ENCODE measurements at places on chromosomes 6 and 20.
A peak's percentile ranks its signal among the peaks of the same experiment; 100 is the strongest.

DNA sequence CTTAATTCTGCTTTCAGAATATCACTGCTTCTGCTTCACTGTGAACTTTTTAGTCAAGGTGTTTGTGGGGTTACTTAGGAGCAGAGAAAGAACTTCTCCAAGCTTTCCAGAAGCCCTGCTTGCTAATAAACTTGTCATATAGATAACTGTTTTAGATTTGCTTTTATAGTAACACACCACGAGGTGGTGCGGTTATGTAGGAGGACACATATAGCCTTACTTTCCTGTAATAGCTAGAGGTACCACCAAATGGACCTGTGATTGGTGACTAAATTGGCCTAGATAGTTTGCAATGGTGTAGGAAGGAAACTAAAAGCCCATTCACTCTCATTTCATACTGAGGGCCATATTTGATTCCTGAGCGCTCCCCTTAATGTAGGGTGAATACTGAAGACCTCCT lies 52.3 kb upstream of the BCLAF1 start:
- no peak for DNase-seq

GRCh38 chr6:159157431-159157830 lies 11.8 kb upstream of the FNDC1 start:
- DNase-seq: no peak

GRCh38 chr6:31620586-31621319 lies at the start of gene PRRC2A:
Gene PRRC2A (plus strand): TSS chr6:31620715. CDS start chr6:31622790, 2,075 bp downstream.
- DNase-seq: no peak

GRCh38 chr6:7905416-7905815 lies 5.2 kb downstream of the TXNDC5 start:
- no peak for DNase-seq

DNA sequence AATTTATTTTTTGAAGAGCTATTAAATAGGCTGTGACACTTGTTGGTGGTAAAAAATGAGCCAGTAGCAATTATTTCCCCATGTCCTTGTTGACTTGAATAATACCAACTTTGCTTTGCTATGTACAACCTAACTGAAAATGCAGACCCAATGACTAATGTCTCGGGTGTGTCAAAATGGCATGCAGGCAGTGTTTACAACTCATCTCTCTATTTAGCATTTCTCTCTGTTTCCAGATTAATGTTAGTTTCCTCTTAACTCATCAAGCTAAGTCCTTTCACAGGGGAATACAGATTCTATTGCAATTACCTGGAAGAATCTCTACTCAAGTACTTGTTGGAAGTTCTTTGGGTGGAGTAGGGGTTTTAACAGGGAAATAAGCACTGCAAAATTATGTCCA lies 504.4 kb downstream of the BCKDHB start:
- no peak for DNase-seq

GRCh38 chr6:135183002-135183531 lies 2.0 kb downstream of the MYB start:
- DNase-seq: no peak

DNA sequence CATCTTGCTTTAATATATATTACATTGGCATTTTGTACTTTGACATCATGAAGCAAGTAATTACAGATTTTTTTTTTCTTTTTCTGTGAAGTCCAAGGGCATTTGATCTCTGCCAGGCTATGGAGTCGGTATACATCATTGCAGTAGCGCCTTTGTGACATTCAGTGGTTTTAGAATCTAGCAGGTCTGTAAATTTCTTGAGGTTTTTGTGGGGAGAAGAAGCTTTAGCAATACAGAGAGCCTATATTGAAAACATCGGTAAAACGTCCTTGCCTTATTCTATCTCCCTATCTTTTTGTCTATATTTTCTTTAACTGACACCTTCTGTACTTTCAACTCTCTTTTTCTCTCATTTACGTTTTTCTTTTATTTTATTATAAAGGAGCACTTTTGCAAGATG lies 47.2 kb downstream of the DUSP22 start:
- no peak for DNase-seq

DNA sequence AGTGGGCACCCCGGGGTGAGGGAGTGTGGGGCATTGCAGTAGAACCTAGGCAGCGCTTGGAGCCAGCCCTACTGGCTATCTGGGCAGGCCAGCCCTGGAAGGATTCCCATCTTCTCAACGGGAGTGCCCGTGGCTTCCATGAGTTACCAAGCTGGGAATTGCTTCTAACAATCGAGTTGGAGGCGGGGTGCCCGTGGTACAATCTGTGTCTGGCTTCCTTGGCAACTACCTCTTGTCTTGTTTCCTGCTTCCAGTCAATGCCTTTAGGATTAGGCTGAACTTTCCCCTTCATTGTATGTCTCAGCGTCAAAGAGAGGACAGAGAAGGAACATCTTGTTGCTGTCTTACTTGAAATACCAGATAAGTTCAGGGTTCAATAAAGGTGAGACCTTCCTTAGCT lies 33.3 kb downstream of the PPP1R14C start:
- no peak for DNase-seq

DNA sequence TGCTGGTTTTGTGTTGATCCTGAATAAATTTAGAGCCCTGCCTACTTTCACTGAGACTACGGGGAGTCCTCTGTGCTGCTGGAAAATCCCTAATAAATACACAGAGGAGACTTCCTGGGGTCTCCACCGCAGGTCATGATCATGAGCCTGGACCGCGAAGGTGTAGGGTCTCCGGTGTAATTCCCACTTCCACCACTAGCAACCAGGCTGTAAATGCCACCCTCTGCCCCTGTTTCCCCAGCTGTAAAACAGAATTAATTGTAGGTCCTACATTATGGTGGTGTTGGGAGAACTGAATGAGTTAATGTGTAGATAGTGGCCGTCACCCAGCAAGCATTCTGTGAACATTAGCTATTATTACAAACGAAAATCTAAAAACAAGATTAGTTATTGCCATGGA lies 191.6 kb upstream of the THBS2 start:
- no peak for DNase-seq

DNA sequence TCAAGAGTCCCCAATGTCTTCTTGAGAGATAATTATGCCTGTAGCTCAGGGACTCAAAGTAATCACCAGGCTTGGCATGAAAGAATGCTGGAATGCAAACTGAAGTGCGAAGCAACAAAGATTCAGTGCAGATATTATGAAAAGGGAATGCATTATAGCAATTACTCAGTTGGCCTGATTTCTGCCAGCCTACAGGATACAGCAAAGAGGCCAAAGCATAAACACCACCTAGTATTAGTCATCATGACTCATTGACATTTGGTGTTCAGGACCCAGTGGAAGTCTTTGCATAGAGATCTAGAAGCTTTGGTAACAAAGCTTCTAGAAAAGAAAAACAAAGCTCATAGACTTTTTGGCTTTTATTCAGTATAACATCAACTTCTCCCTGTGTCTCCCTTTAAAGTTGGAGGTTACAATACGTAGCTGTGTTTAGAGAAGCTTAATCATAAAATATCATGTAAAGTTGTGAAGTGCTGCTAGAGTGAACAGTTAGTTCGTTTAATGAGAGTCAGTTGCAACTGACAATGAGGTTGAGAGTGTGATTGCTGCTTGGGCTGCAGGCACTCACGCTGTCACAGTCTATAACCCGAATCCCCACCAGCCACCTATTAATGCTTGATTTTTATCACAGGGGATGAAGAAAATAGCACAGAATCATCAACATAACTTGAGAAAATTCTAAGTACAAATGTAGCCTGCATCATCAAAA lies 932.7 kb downstream of the TFAP2A start:
- DNase-seq: no peak

GRCh38 chr6:53517021-53517420 lies 27.9 kb downstream of the GCLC start:
- DNase-seq: no peak

GRCh38 chr6:26269531-26270485 lies 95.2 kb upstream of the BTN3A2 start:
- no peak for DNase-seq

GRCh38 chr6:105194591-105194990 lies 14.8 kb upstream of the POPDC3 start:
- no peak for DNase-seq

DNA sequence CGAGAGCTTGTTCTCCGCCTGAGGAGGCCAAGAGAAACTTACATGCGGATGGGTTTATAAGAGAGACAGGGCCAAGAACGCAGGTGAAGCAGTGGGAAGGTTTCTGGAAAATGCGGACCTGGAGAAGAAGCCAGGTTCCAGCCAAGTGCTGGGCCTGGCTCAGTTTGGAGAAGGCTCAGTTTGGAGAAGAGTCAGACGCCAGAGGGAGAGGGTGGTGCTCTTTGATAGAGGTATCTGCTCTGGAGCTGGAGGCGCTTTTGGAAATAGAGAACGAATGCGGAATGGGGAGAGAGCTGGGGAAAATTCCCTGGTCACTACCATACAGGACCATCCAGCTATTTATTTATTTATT lies 753 bp downstream of the RSPH9 start:
- no peak for DNase-seq

GRCh38 chr6:44021589-44022295 lies 105.5 kb downstream of the MRPL14 start:
- no peak for DNase-seq

- DNase-seq: no peak
Observed at GRCh38 chr6:113597231-113597583, 259.9 kb upstream of the MARCKS start.

DNA sequence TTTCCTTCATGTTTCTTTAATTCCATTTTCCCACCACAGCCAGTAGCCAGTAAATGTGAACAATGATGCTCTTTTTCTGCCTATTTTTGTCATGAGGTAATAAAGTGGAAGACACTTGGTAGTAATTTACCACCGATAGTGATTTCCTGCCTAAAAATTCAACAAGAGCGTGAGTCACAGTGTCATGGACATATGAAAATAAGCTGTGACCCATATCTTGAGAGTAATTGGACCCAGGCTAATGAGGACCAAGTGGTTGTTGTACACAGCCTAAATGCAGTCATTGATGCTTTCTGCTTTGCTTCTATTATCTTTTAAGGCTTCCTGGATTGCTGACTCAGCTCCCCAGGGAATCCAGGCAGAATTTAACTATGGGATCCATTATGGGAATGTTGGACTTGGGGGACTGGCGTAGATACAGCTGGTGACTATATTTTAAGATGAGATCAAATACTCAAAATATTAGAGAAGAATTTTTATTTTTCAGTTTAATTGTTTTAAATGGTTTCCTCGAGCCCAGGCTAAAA lies 265.9 kb upstream of the FERMT1 start:
- DNase-seq: no peak

DNA sequence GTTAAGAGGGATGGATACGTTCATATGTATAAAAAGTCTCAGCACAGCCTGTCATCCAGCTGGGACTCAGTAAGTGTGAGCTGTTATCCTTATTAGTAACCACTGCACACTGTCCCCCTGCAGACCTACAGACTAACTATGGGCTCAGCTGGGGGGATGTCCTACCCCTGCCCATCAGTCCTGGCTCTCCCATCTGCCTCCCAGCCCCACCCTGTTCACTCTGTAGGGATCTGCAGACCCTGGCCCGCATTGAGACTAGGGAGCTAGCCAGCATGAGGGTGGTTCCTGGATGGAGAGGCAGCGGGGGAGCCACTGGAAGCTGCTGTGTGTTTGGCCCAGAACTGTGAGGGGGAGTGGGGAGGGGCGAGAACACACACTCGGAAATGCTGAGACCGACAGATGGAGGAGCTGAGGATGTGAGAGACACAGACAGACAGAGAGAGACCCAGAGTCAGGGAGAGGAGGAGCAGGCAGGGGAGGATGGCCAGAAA lies 17.1 kb downstream of the XKR7 start:
- DNase-seq: peak; percentile 13

DNA sequence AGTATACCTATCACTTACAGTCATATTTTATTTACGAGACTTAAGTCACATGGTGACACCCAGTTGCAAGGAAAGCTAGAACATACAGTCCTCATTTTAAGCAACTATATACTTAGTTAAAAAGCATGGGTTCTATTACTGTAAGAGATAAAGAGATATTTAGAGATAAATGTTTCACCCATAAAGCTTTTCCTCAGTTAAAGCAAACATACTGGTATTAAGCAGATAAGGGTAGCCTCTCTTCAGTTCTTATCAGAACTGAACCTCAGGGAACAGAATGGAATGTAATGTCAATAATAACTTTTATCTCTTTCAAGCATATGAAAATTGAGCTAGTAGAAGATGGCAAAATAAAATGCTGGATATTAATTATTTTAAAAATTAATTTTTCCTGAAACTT lies 9.9 kb upstream of the ASCC3 start:
- no peak for DNase-seq

- DNase-seq: no peak
Observed at GRCh38 chr6:163098827-163099479, 315.6 kb upstream of the QKI start.

GRCh38 chr6:15444881-15445280 lies 199.0 kb downstream of the JARID2 start:
- DNase-seq: no peak

- no peak for DNase-seq
Observed at GRCh38 chr6:134849920-134850447, 99.9 kb downstream of the ALDH8A1 start.

DNA sequence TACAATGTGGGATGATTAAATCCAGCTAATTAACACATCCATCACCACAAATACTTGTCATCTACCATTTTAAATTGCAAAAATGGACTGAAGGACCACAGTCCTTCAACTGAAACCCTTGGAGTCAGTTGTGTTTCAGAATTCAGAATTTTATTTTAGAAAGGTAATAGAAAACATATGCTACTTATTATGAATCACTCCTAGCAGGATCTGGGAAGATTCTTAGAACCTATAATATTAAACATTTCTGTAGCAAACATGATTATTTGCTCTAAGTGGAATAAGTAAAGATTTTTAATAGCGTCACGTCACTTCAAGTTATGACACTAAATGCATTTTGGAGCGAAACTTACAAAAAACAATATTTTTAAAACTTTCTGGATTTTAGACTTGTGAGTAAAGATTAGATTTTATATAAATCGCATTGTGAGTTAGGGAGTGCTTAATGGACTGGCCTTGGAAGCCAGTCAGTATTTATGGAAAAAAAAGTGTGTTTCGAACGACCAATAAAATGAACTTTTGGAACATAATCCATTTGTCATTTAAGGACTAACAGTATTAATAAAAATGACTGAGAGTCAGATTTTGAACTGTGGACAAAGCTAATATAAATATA lies 71.8 kb upstream of the PHACTR2 start:
- DNase-seq: no peak

- DNase-seq: no peak
Observed at GRCh38 chr20:23419995-23420901, 1.0 kb downstream of the NAPB start.

DNA sequence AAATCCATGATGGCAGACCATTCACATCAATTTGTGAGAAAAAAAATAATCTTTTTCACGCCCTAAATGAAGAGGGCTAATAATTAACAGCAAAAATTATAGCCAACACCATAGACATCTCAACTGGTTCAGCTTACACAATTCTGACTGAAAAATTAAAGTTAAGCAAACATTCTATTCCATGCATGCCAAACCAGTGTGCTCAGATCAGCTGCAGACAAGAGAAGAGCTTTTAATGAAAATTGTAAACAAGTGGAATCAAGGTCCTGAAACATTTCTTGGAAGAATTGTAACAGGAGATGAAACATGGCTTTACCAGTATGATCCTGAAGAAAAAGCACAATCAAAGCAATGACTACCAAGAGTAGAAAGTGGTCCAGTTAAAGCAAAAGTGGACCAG lies 710.4 kb downstream of the EPHA7 start:
- DNase-seq: no peak

- DNase-seq: no peak
Observed at GRCh38 chr6:76612954-76613353, 540.5 kb upstream of the IMPG1 start.

- DNase-seq: no peak
Observed at GRCh38 chr6:149147938-149148718, 169.4 kb upstream of the TAB2 start.

GRCh38 chr6:85864453-85865401 lies 222.0 kb upstream of the SYNCRIP start:
- DNase-seq: no peak

Data from occipital lobe (tissue), 3 donors.